ENCODE measurements at places on chromosomes 6 and 20.

DNA sequence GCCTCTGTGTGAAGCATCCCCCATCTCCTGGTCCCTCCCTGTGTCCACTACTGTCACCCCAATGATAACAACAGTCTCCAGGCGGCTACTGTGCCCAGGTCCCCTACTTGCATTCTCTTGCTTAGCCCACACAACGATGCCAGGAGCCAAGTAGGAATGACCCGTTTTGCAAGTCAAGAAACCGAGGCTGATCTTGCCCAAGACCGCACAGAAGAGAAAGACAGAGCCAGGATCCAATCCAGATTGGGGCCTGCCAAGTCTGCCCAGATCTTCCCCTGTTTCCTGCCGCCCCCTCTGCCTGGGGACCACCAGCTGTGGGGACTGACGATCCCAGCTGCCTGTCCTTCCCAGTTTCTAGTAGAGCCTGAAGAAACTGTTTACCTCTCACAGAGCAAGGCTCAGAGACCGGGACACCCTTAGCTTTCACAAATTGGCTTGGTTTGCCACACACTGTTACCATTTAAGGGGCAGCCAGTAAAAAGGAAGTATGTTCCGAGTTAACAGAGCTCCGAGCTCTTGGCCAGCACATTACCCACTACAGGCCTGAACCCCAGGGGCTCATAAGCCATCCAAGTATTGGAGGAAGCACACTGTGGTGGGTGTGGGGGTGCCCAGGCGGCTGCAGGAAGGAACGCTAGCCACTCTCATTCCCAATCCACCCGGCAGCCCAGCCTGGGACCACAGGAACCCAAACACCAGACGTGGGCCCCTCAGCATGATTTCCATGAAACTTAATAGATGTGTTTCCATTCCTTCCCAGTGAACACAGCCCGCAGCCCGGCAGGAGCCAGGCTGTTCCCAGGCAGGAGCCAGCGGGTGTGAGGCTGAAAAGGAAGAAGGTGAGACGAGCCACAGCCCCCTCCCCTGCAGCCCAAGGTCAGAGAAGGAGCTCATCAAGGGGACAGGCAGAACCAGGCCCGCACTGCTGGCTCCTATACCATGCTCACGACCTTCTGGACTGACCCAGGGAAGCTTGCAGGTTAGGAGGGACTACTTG is 7.9 kb downstream of the KIAA1755 start:
- DNase-seq = no peak

DNA sequence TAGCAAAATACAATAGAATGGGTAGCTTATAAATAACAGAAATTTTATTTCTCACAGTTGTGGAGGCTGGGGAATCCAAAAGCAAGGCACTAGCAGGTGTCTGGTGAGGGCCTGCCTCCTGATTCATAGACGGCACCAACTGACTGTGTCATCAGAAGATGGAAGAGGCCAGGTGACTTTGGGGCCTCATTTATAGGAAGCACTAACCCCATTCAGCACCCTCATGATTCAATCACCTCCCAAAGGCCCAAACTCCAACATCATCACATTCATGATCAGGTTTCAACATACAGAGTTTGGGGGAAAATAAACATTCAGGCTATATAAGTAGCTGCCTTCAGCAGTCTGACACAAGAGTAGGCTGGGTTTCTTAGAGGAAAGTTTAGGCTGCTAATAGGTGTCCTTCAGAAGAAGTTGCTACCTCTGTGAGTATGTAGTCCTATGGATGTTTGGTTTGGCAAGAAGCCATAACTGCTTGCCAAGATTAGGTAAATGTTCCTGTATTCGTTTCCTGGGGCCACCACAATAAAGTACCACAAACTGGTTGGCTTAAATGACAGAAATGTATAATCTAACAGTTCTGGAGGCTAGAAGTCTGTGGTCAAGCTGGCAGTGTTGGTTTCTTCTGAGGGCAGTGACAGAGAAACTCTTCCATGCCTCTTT is 48.8 kb downstream of the NT5E start:
- no peak for DNase-seq

- DNase-seq = no peak
These were observed 76.3 kb downstream of the FARS2 start for GRCh38 chr6:5337573-5337972.

GRCh38 chr6:127776320-127776719 is 124.5 kb downstream of the THEMIS start:
- DNase-seq = no peak

- no peak for DNase-seq
These were observed 28.5 kb downstream of the DSE start for GRCh38 chr6:116399287-116399686.
